ENCODE measurements at places on chromosomes 2 and 18.

GRCh38 chr18:12308386-12309100 is 502 bp downstream of the TUBB6 start:
- peak; percentile 84 for DNase-seq

DNA sequence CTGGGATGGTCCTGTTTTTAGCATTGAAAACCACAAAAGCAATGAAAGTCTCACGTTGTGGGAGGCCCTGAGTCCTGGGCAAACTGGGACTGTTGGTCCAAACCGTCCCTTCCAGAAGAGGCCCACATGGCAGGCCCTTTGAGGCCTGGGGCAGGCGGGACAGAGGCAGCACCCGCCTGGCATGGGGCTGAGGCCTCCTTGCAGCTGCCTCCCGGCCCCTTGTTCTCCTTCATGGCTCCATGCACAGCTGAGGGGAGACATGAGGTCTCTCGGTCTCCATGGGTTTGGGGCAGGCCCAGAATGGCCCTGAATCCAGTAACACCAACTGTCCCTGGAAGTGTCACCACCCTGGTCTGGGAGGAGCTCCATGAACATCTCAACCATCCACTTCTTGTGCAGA is 61.9 kb downstream of the RRM2 start:
- DNase-seq: no peak

GRCh38 chr2:43119303-43119702 is 107.1 kb downstream of the ZFP36L2 start:
- no peak for DNase-seq

- no peak for DNase-seq
Observed at GRCh38 chr2:30655211-30655610, 152.0 kb downstream of the CAPN13 start.

GRCh38 chr2:105821428-105822125 is 76.9 kb downstream of the NCK2 start:
- no peak for DNase-seq

DNA sequence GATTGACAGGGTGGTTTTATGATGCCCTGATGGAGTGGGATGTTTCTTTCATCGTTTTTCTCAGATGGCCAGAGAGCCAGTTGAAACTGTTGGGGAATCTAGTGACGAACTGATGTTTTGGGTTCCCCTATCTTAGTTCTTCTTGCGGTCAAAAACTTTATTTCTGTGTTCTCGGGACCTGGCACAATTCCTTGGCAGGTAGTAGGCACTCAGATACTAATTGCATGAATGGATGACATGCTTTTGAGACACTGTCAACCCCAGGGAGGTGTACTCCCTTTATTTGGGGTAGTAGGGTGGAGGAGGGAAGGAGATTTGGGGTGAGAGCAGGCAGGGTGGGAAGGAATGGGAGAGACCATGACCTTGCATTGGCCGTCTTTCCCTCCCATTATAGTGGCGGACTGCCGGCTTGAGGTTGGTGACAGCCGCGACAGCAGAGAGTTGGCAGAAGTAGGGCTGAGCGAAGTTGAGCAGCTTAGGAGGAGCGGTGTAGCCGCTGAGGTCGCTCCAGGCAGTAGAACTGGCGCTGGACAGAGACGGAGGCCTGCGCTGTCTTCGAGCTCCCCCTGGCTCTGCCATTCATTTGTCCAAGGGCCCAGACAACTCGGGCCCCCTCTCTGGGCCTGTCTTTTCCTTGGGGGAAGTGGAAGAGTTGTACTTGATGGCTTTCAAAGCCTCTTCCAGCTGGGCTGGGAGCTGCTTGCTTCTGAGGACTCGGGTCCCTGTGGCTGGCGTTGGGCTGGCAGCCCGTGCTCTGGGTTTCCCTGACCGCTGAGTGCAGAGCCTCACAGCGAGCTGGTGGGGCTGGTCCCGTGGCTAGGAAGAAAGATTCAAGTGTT is 2.6 kb downstream of the TET3 start:
- DNase-seq: no peak

DNA sequence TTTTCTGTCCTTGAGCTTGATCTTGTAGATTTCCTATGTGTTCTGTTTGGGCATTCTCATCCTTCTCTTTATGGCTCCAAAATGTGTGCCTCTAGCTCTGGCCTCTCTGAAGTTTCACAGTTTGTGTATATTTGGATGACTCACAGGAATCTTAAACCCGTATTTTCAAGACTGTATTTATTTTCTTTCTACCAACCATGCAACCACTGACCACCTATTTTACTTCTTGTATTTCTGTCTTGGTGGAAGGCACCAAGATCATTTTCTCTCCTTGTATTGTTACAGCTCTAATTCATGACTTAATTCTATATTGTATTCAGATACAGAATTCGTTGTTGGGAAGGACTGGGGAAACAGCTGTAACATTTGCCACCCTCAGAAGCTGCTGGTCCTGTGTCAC is 39.5 kb downstream of the ACSL3 start:
- no peak for DNase-seq

DNA sequence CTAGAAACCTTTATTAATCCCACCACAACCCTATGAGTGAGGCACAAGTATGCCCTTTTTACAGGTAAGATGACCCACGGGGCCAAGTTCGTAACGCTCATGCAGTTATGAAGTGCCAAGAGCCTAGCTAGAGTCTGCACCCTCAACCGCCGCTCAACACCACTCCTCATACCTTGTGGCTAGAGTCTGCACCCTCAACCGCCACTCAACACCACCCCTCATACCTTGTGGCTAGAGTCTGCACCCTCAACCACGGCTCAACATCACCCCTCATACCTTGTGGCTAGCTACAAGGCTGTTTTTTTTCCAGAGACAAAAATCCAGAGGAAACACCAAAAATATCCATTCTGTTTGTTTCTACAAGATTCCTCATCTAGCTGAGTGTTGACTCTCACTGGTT is 4.6 kb downstream of the TXNL4A start:
- DNase-seq: no peak

DNA sequence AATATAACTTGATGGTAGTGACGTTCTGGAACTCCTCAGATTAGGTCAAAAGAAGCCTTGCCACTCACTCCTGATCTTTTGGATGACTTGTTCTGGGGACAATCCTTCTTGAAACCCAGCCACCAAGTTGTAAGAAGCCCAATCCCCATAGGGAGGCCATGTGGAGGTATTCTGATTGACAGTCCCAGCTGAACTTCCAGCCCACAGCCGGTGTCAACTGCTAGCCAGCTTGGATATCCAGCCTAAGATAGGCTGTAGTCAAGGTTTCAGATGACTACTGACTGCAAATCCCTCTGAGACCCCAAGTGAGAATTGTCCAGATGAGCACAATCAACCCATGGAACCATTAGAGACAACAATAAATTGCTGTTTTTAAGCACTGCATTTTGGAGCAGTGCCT is 31.4 kb downstream of the EIF2AK2 start:
- DNase-seq: no peak

DNA sequence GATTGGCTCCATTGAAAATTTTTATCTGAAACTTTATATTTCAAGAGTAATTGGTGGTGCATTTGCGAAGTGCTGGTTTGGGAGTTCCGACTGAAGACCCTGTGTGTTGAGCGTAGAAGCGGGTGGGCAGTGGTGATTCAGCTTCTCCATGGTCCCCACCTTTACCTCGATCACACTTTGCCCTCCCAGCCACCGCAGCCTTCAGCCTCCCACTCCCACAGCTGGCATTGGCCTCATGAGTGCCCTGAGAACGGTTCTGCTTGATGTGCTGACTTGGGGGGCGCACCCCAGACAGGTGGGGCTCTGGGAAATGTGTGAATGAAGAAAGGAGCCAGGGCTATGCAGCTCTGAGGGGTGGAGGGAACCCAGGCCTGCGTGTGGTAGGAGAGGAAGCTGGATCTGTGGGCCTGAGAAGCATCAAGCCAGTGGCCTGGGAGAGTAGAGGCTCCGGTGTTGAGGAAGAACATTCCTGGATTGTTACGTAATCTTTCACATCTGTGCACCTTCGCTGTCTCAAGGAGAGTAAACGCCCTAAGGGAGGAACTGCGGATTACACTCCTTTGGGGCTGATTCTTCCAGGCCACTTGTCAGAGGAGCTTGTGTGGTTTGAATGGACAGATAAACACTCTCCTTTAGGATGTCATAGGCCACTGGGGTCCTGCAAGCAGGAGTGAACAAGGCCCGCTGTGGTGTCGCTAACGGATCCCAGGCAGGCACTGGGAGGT is 83.8 kb downstream of the NPAS2 start:
- no peak for DNase-seq

GRCh38 chr2:223854741-223855140 is 17.4 kb upstream of the AP1S3 start:
- DNase-seq: no peak

DNA sequence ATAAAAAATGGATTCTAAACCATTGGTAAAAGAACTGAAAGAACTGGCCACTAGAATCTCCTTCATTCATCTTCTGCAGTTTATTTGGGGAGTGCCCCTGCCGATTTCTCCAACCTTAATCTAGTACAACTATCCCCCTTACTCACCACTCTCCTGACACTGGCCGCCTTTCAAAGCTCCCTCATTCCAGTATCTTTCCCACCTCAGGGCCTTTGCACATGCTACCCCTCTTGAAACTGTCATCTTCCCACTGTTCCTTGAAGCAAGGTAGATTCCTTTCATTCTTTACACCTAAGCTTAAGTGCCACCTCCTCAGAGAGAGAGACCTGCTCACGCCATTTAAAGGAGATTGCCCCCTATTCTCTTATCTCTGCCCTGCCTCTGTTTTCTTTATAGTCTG is 147.9 kb downstream of the MCFD2 start:
- DNase-seq: no peak
